D721Med (cell line): ENCODE measurements at places on chromosomes 2 and 18.

DNA sequence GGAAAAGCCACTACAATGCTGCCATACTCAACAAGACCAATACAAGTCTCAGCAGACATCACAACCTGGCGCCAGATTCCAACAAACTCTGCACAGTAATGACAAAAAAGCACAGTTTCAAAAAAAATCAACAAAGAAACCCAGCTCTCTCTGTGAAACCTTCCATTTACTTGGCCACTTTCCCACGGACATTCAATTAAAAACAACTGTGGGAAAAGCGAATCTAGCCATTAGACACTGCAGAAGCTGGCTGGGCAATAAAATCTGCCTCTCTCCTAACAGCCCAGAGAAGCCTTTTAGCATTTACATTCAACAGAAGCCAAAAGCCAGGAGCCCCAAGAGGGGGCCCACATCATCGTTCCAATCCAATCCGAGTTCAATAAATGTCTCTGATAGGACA lies 128.9 kb downstream of the HDAC4 start:
- DNase-seq, result no peak

- no peak for DNase-seq
These were observed 91.0 kb downstream of the EPB41L5 start for GRCh38 chr2:120103723-120104467.

GRCh38 chr2:881204-881918 lies 69.3 kb upstream of the SNTG2 start:
- no peak for DNase-seq

DNA sequence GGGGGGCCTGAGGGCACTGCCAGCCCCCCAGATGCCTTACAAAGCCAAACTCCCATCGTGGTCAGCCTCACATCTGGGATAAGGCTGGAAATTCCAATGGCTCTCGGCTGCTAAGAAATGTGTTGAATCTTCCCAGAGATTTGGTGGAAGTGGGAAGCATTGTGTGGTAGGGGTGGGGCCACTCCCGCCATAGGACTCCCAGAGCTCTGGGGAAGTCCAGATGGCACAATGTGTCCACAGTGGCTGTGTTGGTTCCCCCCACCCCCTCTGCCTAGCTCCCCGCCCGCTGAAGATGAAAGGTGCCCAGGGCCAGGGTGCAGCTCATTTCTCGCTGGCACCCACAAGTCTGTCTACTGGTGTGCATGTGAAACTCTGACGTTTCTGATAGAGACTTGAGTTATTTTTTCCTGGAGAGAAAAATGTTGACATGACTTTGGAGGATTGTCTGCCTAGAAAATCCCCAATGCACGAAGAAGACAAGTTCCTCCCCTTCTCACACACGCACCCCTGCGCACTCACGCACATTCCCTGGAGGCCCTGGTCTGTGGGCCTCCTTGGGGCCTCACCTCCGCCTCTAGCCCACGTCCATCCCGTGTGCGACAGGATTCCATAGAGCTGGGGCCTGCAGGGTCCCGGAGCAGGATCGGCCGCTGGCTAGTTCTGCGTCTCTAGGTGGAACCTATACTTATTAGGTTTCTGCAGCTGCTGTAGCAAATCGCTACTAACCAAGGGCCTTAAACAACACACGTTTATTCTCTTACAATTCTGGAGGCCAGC lies 199.1 kb downstream of the ZFP36L2 start:
- no peak for DNase-seq

GRCh38 chr2:239962890-239963591 lies 62.1 kb downstream of the NDUFA10 start:
- DNase-seq, result no peak

DNA sequence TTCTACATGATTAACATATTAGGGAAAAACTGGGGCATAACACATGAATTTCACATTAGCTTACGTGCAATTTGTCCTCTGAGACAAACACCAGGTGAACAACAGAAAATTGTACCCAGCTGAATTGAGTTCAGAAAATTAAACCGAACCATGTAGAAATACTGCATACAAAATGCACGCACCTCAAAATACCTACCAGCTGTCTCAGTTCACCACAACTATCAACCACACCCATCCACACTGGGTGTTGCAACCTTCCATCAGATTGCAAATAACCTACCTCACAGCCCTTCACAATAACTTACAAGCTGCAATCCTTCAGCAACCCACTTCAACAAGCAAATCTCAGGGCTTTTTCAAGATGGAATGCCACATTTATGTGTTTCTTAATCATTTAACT lies 55.9 kb downstream of the UNC50 start:
- DNase-seq, result no peak

GRCh38 chr18:22282311-22283115 lies 113.1 kb downstream of the GATA6 start:
- no peak for DNase-seq

- DNase-seq, result no peak
These were observed 82.8 kb downstream of the GLI2 start for GRCh38 chr2:120818441-120818920.

- DNase-seq, result no peak
These were observed 61.0 kb upstream of the TGIF1 start for GRCh38 chr18:3388980-3389379.

DNA sequence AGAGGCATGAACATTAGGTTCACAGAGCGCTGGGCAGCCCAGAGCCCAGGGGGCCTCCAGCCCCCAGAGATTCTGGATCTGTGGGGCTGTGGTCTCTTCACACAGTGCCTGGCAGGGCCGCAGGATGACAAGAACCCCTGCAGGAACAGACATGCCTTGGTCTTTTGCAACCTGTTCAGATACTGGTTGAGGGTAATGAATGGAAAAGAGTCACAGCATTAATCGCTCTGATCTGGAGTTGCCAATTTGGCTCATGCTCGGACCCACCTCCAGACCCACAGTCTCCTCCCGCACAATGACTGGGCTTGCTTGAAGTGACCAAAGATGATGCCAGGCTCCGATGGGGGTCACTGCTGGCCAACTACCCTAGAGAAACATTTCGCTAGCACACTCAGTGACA lies 229.4 kb upstream of the SMAD2 start:
- DNase-seq, result no peak

DNA sequence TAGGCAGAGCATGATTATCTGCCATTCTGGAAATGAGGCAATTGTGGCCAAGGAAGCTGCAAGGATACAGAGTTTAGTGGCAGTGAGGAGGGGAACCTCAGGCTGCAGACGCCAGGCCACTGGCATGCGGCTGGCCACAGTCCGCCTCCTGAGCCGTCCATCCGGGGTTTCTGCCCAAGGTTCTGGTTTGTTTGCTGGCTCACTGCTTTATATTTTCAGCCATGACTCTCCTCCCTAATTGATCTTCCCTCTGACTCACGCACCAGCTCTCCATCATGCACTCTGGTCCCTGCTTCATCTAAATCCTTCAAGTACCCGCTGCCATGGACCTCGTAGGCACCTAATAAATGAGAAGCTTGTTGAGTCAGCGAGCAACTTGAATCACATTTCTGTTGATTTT lies 107.8 kb upstream of the REV1 start:
- DNase-seq, result no peak

GRCh38 chr18:75422341-75422910 lies 5.1 kb downstream of the SMIM21 start:
- DNase-seq, result no peak

- no peak for DNase-seq
These were observed 138.9 kb downstream of the CCDC148 start for GRCh38 chr2:158317642-158318041.

GRCh38 chr2:233838251-233838650 lies 16.1 kb downstream of the HJURP start:
- DNase-seq, result no peak

DNA sequence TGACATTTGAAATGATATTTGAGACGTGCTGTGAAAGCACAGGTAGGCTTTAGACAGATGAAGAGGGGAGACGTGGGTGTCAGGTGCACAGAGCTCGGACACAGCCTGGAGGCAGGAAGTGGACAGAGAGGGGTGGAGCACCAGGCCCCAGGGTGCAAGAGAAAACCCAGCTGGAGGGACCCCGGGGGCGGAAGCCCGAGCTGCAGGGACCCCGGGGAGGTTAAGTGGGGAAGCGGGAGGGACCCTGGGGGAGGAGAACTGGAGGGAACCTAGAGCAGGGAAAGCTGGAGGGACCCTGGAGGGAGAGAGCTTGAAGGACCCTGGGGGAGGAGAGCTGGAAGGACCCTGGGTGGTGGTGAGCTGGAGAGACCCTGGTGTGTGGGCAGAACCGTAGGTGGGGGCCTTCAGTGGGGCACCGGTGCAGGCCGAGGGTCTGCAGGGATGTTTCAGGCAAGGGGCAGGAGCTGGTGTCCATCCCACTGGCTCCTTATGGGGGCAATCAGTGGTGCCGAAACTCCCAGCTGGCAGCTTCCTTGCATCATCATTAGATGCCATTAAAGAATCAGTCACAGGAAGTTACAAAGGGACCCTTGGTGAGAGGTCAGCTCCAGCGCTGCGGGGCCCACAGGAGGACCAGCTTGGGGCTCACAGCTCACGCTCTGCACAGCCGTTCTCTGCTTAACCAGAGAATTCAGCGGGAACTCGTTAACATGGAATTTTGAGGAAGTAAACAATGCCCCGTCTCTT lies 246.6 kb downstream of the EIPR1 start:
- no peak for DNase-seq

GRCh38 chr18:79941473-79942119 lies 9.9 kb downstream of the SLC66A2 start:
- DNase-seq, result no peak

GRCh38 chr2:236271851-236272250 lies 7.6 kb upstream of the ASB18 start:
- DNase-seq, result no peak

GRCh38 chr2:45007961-45008295 lies 1.3 kb downstream of the SIX2 start:
- no peak for DNase-seq
